ENCODE measurements at places on chromosomes 13 and 19. TPM values are rescaled to one million over a fixed set of nuclear protein-coding genes. Genes with fewer than 3 reads are reported as not detected.

GRCh38 chr13:33110713-33111413, 94.6 kb downstream of the KL start:
- DNase-seq: peak; percentile 70

GRCh38 chr13:94272038-94272437, 207.4 kb downstream of the DCT start:
- no peak for DNase-seq

DNA sequence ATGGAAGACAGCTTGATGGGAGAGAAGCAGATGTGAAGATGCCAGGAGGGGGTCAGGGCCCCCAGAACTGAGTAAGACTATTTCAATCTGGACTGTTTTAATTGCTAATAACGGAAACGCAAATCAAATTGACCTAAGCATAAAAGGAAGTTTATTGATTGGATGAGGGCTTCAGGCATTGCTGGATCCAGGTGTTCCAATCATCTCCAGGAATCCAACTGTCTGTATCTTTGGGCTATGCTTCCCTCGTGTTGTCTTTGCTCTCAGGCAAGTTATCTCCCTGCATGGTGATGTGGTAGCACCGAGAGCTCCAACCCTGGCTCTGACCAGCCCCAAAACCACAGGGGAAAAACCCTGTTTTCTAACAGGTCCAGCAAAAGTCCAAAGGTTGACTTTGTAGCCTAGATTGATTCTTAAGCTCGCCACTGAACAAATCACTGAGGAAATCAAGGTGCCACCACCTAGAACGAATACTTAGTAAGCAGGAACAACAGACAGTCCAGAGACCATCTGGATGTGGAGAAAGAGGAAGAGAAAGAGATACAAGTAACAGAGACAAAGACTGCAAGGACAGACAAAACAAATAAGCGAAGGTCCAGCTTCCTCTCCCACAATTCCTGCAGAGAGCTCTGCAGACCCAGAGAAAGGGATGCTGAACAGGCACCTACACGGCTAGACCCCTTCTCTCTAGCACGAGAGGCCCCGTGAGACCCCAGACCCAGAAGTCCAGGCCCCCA, 1.2 kb upstream of the C19orf81 start:
- no peak for DNase-seq

DNA sequence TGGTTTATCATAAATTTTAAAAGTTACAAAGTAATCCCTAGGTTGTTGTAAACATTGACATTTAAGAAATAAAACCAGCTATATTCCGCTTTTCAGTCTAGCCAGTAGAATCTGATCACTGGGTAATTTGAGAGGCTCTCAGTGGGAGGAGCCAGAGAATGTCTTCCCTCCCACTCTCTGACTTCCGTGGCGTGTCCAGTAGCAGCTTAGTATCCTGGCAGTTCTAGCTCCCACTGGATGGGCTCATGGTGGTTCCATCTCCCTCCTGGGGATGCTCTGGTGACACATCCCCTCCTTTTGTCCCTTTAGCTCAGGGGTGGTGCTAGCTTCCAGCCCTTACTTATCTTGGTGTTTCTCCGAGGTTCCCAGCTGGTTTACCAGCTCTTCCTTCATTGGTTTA, 34.5 kb downstream of the MTUS2 start:
- no peak for DNase-seq

DNA sequence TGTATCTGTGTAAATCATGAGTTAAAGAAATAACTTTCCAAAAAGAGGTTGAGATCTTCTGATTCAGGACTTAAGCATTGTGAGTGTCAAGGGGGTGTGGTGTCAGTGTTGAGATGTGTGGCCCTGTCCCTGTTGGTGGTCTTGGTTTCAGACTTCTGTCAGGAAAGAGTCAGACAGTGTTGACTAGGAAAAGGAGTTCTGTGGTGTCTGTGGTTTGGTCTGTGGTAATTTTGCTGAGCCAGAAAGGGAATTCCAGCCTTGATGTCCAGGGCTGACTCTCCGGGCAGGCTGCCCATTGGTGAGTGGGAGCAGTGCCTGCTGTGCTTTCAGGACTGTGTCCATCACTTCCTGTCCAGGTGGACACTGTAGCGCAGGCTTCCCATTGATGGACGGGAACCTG, 39.8 kb upstream of the IGFL4 start:
- DNase-seq: peak; percentile 32

The CGB5 gene
- 0.72 TPM for polyA plus RNA-seq

DNA sequence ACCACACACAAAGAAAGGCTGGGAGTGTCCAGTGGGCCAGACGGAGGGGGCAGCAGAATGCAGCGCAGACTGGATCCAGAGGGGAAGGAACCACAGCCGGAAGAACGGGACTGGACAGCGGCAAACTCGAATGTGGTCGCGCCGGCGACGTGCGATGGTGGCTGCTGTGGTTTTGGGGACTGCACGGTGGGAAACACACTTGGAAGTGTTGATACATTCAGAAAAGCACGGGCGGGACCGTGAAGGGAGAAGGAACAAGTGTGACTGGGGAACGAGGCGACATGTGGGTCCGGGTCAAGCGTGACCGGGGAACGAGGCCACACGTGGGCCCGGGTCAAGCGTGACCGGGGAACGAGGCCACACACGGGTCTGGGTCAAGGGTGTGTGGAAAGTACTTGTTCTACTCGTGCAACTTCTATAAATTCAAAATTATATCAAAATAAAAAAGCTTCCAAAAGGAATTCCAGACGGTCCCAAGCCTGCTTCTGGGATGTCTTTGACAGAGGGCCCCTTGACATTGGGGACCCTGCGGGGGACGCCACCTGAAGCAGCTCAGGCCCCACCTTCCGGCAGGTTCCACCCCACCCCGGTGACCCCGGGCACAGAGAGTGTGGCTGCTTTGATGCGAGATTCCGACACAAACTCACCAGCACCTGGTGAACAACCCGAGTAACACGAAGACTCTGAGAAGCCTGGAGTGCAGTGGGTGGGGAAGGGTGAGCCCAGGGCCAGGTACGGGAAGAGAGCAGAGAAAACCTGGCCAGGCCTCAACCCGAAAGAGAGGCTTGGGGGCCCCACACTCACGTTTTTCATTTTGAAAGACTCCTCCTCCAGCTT, 25.1 kb upstream of the C13orf46 start:
- no peak for DNase-seq

The PTBP1 gene
- polyA plus RNA-seq: 146 TPM

The CCDC106 gene
- 63.8 TPM for polyA plus RNA-seq

The ANKRD24 gene
- 17.2 TPM for polyA plus RNA-seq

The POGLUT2 gene
- 6.1 TPM for polyA plus RNA-seq

The ZNF440 gene
- polyA plus RNA-seq: 5.9 TPM

DNA sequence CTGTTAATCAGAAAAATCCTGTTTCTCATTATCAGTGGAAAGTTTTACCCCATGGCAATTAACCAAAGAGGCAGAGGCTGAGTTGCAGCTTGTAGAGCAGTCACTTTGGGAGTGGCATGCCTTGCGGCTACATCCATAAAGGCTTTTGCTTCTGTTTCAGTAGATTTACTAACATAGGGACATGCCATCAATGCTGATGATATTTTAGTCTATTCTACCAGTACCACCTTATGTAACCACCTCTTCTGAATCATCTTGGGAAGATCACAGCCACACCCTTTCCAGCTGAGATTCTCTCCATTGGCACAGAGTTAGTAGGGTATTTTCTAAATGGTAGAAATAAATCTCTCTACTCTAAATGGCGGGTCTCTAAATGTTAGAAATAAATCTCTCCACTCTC, 37.5 kb downstream of the POSTN start:
- no peak for DNase-seq

DNA sequence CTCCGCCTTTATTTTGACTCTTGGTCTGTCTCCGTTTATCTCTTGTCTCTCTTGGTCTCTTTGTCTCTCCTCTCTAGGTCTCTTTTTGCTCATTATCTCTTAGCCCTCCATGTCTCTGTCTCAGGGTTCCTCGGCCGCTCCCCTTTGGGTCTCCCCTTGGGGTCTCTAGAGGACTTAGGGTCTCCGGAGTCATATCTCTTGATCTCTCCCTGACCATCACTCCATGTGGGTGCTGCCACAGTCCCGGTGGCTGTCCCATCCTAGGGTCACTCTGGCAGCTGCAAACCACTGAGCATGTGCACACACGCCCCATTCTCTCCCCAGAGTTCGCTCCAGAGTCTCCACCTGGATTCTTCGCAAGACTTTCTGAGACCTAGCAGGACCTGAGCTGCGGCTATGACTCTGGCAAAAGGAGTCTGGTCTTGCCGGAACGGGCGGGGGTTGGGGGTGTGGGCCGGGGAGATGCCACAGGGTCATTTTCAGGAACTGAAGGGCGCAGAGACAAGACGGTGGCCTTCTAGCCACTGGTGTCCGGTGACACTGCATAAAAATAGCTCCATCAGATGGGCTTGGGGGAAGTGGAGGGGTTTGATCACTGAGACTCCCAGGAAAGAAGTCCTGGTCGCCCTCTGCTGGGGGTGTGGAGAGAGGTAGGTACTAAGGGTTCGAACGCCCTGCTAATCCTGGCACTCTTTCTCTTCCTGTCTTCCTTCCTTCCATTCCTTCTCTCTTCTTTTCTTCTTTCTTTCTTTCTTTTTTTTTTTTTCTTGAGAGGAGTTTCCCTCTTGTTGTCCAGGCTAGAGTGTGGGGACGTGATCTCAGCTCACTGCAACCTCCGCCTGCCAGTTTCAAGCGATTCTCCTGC, 1.2 kb upstream of the KCNA7 start:
- no peak for DNase-seq

DNA sequence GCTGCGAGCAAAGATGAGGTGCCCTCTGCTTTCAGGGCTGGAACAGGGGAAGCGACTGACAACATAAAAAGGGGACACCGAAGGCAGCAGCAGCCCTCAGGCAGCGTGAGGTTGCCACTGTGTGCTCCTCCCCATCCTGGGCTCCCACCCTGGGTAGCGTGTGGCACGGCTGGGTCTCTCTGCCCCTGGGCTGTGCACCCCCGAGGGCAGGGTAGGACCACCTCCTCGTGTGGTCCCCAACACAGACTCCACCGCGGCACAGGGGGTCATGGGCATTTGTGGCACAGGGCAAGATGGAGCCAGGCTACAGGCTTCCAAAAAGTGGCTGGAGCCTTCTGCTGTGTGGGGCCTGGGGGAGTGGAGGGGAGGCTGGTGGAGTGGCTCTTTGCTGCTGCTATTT, 6.5 kb upstream of the RSPH6A start:
- DNase-seq: no peak

The CEACAM16 gene
- polyA plus RNA-seq: not detected

GRCh38 chr13:84646957-84647356, 764.7 kb upstream of the SLITRK1 start:
- DNase-seq: no peak

GRCh38 chr13:108835083-108835482, 205.7 kb downstream of the MYO16 start:
- DNase-seq: no peak

The FDX2 gene
- 45.3 TPM for polyA plus RNA-seq

DNA sequence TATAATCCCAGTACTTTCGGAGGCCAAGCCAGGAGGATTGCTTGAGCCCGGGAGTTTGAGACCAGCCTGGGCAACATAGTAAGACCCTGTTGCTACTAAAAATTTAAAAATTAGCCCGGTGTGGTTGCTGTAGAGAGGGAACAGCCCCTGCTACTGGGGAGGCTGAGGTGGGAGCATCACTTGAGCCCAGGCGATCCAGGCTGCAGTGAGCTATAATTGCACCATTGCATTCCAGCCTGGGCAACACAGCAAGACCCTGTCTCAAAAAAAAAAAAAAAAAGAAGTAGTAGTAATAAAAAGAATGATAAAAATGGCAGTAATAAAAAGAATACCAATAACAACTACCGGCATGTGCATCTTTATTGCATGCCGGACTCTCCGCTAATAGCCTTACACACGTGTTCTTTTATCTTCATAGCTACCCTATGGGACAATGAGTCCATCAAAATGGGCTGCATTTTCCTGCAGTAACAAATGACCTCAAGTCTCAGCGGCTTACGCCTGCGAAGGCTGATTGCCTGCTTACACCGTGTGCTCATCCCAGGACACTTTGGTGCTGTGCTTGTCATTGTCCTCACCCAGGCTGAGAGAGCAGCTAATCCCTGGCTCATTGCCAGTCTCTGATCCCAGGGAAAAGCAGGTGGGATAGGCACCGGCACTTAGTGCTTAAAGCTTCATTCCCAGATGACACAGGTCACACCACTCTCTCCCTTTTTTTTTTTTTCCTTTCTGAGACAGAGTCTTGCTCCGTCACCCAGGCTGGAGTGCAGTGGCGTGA, 14.4 kb upstream of the SYCN start:
- no peak for DNase-seq

DNA sequence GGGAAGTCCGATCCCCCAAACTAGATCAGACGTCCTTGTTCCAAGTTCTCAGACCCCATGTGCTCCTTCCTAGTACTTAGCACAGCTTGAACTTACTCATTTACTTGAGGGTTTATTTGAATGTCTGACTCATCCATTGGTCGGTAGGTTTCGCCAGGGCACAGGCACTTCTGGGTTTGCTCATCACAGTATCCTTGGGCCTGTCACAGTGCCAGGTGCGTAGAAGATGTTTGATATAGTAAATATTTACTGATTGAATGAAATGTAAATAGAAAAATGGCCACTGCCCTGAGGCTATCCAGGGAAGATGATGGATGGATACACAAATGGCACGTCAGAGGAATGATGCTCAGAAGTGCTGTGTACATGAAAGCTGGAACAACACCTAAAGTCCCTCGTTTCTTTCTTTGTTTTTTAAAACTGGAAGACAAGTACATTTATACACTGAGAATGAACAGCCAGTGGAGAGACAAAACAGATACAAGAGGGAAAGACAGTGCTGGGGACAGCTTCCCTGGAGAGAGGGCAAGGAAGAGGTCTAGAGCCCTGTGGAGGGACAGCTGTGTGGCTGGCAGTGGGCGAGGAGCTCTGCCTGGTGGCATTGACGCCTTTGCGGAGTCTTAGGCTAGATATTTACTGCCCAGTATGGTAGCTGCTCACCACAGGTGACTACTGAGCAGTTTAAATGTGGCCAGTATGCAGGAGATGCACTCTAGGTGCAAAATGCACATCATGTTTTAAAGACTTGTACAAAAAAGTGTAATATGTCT, 31.2 kb upstream of the KL start:
- DNase-seq: no peak

GRCh38 chr19:10611907-10612306, 13.4 kb upstream of the SLC44A2 start:
- DNase-seq: no peak

GRCh38 chr19:45508417-45508860, 1.2 kb downstream of the VASP start:
- DNase-seq: peak; percentile 59

GRCh38 chr19:4814625-4815425, 16.7 kb downstream of the TICAM1 start:
- no peak for DNase-seq

DNA sequence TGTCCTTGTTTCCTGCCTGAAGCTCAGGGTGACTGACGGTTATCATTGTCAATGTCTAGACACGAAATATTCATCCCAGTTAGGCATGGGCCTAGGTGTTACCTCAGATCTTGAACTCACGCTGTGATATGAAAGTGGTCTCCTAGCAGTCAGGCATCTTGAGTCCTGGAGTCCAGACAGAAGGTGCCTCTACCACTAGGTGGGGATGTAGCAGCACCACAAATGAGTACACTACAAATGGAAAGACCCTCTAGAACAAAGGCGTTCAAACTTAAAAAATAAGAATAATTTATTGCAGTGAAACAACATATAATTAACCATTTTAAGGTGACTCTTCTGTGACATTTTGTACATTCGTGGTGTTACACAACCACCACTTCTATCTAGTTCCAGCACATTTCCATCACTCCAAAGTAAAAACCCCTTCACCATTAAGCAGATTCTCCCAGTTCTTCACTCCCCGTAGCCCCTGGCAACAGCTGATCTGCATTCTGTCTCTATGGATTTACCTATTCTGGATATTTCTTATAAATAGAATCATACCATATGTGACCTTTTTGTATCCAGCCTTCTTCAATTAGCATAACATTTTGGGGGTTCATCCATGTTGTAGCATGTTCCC, 11.9 kb upstream of the FRY start:
- DNase-seq: peak; percentile 39

GRCh38 chr19:10550336-10550735, 6.6 kb downstream of the ATG4D start:
- no peak for DNase-seq

The SIGLEC12 gene
- 0.48 TPM for polyA plus RNA-seq
